Stimulated activated CD8-positive, alpha-beta memory T cell treated with anti-CD3 and anti-CD28 coated beads, Interleukin-4, amount 100 ng/mL, for 4 hours (primary cell): ENCODE measurements at places on chromosomes 2 and 18.

- DNase-seq, result no peak
Observed at GRCh38 chr18:48061781-48062570, 131.5 kb upstream of the SMAD2 start.

- DNase-seq, result no peak
Observed at GRCh38 chr2:152171718-152172117, 3.8 kb downstream of the STAM2 start.

DNA sequence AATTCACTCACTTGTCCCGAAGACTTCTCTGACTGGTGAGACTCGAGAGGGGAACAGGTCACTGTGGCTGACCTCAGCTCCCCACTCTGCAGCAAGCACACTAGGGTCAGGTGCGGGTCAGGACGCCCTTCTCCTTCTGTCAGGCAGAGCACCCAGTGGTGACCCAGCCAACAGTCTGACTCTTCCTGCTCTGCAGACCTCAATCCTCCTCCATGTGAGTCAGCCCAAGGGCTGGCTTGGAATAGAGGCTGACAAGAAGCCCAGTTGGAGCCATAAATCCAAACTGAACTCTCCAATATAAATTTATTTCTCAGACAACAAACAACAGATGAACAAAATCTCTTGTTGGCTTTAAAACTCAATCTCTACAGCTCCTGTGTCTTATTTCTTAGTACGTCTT, 253.1 kb downstream of the SH3BP4 start:
- no peak for DNase-seq

DNA sequence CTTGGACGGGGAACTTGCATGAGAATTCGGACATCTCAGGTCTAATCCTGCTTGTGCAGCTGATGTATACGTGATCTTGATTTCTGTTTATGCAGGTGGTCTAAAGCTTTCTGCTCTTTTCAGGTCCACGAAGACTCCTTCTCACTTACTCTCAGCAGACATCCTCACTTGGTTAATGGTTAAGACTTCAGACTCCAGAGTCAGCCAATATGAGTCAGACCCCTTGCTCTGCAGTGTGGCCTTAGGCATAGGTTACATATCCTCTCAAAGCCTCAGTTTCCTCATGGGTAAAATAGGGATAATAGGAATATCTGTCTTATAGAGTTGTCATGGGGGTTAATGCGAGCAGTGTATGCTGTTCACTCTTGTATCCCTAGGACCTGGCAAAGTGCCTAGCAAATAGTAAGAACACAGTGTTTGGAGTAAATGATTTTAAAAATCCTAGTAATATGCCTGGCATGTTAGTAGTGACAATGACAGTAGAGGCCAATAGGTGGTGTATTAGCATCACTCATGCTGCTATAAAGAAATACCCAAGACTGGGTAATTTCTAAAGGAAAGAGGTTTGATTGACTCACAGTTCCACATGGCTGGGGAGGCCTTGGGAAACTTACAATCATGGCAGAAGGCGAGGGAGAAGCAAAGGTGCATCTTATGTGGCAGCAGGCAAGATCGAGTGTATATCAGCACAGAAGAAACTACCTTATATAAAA, 42.3 kb downstream of the XRCC5 start:
- no peak for DNase-seq

DNA sequence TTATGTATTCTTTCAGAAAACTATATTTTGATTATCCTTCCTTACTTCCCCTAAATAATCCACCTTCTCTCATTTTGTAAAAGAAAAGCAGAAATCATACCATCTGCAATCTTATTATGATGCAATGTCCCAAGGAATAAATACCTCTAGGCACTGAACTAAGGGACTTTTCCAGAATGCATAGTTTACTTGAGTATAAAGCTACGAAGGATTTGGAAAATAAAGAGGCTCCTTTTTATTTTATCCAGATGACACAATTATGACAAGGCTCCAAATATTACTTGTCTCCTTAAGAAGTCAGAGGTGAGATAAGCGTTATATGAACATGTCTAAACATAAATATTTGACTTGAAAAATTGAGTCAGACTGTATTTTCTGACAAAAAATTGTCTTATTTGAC, 72.1 kb downstream of the COL3A1 start:
- DNase-seq, result no peak

GRCh38 chr2:208725280-208725679, 318.7 kb downstream of the PTH2R start:
- no peak for DNase-seq

DNA sequence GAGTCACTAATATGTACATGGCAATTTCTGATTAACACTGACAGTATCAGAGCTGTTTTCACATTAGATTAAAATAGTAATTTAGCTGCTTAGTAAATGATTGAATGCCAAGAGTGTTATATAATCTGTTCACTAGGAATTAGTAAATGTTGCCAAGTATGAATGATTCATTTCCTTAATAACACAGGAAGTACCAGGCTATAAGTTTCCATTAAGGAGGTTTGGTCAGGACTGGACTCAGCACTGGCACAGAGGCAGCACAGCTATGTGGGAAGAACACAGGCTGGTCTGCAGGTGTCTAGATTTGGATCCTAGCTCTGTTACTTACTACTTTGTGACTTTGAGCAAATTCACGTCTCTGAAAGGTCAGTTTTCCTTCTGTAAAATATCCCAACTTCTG, 97.2 kb downstream of the TDRD15 start:
- no peak for DNase-seq

GRCh38 chr2:201470821-201471731, 19.5 kb downstream of the STRADB start:
- DNase-seq, result no peak

- no peak for DNase-seq
Observed at GRCh38 chr2:42050010-42050702, 2.3 kb downstream of the PKDCC start.
